Anterior cingulate cortex (tissue), 58 donors: ENCODE measurements at places on chromosomes 11 and 22.

GRCh38 chr11:7351228-7351627 is 99.5 kb downstream of the SYT9 start:
- DNase-seq: no peak

DNA sequence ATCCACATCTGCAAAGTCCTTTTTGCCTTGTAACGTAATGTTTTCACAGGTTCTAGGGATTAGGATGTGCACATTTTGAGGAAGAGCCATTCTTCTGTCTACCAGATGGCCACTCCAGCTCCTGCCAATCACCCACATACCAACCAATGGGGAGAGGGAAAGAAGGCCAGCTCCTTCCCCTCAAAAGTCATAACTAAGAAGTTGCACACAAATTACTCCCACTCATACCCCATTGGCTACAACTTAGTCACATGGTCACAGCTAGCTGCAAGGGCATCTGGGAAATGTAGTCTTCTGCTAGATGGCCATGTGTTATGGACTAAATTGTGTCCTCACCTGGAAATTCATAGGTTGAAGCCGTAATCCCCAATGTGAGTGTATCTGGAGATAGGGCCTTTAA is 15.4 kb upstream of the MYOD1 start:
- no peak for DNase-seq

- no peak for DNase-seq
Measured at GRCh38 chr11:109062445-109062844, 359.5 kb upstream of the C11orf87 start.

- DNase-seq: no peak
Measured at GRCh38 chr22:19118329-19118880, 3.8 kb downstream of the DGCR2 start.

DNA sequence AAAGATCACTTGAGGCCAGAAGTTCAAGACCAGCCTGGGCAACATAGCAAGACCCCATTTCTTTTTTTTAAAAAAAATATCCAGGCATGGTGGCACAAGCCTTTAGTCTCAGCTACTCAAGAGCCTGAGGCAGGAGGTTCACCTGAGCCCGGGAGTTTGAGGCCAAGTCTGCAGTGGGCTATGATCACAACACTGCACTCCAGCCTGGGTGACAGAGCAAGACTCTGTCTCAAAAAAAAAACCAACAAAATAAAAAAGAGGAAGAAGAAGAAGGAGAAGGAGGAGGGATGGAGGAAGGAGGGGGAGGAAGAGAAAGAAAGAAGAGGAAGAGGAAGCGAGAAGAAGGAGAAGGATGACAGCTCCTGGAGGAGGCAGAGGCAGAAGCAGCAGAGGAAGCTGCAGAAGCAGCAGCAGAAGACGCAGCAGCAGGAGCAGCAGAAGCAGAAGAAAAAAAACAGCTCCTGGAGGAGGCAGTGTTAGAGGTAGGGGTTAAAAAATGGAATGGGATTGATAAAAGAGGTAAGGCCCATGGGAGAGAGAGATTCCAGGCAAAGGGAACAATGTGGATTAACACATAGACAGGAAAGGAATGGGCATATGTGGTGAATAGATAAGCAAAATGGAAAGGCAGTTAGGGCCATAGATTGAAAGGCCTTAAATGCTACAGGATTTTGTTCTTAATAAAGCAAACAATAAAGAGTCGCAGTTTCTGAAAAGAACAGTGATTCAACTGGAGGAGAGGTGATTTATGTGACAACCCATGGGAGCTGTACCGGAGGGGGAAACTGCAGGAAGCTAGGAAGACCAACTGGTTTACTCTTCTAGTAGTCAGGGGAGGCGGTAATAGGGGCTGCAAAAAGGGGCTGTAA is 10.9 kb downstream of the PRCP start:
- no peak for DNase-seq

DNA sequence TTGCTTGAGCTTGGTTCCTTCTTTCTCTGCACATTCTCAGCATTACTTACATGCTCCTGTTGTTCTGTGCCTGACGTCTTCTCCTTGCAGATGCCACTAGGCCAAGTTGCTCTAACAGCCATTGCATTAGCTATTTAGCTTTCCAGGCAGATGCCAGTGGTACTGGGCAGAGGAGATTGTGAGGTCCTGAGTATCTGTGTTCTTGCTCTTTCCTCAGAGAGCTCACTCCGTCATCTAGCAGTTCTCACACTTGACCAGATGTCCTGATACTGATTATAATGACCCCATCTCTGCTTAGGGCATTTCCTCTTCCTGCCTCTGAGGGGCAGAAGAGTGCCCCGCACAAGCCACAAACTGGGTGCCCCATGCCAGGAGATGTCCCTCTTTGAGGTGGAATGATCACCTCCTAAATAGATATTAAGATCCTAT is 30.7 kb downstream of the ARHGAP1 start:
- DNase-seq: no peak

DNA sequence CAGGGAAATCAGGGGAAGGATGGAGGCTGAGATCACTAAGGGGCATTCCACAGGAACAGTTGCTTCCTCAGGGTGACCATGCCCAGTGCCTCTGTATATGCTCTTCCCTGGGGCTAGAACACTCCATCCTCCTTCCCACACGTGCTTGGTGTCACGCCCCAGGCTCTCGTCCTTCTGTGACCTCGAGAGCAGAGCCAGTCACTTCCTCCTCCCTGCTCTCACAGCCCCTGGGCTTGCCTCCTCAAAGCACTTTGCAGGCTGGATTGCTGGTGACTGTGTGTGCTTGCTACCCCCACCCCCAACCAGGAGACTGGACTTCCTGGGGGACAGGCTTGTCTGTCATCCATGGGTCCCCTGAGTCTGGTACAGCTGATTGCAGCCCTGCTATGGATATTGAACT is 56.5 kb upstream of the AMPD3 start:
- DNase-seq: no peak

DNA sequence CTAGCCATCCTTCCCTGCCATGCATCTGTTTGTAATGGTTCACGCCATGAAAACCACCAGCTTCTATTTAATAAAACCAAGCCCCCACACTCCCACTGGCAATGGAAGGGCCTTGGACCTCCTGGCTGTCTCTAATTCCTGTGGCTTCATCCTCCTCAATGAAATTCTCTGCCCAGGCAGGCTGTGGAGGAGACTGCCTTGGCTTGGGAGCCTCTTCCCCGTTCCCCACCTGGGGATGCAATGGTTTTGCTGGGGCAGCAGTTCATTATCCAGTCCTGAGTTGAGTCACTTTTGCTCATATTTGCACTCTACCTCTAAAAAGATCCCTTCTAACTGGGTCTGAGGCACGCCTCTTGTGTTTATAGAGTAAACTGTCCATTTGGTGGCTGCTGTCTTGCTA is 515.8 kb downstream of the NTM start:
- DNase-seq: no peak

GRCh38 chr11:110447897-110448745 is 18.4 kb downstream of the FDX1 start:
- DNase-seq: no peak

GRCh38 chr11:47714554-47715081 is 551 bp downstream of the AGBL2 start:
- DNase-seq: no peak

- no peak for DNase-seq
Measured at GRCh38 chr11:69339041-69339733, 45.2 kb downstream of the MYEOV start.

- no peak for DNase-seq
Measured at GRCh38 chr11:27363576-27364117, 632 bp upstream of the CCDC34 start.
